Right kidney (tissue), 9 donors: ENCODE measurements at places on chromosomes 11 and 22.

GRCh38 chr11:12762696-12763324 lies 88.6 kb downstream of the TEAD1 start:
- DNase-seq, result no peak

DNA sequence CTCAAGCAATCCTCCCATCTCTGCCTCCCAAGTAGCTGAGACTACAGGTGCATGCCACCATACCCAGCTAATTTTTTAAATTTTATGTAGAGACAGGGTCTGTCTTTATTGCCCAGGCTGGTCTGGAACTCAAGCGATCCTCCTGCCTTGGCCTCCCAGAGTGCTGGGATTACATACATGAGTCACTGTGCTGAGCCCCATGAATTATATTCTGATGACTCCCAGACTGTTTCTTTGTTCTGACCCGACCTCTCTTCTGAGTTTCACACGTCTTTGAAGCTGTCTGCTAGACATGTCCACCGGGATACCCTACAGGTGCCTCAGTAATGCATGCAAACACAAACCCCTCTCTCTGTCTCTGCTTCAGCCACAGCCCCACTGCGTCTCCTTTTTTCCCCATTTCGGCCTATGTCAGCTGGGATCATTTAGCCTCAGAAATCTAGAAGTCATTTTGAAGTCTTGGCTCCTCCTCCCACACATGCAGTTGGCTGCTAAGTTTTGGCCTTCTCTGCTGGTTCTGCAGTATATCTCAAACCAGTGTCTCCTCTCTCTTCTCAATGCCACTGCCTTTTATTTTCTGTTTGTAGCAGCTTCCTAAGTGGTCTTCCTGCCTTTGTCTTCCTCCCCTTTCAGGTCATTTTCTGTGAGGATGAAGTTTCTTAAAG lies 4.8 kb downstream of the VPS26B start:
- DNase-seq, result no peak

DNA sequence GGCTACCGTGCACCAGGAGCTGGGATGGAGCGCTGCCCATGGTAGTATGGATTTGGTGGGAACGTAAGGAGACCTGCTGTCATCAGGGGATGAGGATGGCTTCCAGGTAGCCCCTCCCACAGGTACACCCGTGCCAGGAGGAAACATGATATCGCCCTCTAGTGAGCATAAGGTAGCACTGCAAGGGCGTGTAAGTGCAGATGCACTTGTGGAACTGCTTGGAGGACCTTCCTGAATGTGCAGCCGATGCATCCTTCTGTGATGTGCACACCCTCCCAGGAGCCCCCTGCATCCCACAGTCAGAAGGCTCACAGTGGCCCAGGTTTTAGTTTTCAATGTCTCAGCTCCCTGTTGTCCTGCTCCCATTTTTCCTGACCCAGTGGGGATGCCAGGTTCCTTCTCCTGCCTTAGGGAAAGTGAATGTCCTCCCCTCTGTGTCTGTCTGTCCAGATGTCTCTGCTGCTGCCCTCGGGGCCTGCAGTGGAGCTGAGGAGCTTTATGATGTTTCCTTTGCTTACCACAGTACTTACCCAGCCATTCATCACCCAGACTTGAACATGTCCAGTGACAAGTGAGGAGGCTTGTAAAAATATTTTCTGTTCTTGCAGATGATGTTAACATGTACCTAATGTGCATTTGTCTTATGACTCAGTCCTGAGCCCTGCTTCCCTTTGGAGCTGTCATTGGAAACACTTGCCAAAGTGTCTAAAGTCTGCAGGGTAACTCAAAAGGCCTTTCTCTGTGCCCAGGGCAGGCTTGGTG lies 49.2 kb downstream of the DBX1 start:
- peak; percentile 51 for DNase-seq

DNA sequence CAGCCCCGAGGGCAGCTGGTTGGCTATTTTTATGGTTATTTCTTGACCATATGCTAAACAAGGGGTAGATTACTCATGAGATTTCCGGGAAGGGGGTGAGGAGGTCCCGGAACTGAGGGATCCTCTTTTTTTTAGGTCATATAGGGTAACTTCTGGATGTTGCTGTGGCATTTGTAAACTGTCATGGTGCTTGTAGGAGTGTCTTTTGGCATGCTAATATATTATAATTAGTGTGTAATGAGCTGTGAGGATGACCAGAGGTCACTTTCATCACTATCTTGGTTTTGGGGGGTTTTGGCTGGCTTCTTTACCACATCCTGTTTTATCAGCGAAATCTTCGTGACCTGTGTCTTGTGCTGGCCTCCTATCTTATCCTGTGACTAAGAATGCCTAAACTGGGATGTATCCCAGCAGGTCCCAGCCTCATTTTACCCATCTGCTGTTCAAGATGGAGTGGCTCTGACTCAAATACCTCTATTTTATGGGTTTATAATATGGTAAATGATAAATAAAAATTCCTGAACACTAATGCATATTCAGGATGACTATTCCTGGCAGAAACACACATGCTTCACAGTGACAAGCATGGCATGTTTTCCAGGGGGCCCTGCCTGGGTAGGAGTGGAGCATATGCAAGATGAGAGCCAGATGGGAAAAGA lies 11.2 kb downstream of the KREMEN1 start:
- no peak for DNase-seq

DNA sequence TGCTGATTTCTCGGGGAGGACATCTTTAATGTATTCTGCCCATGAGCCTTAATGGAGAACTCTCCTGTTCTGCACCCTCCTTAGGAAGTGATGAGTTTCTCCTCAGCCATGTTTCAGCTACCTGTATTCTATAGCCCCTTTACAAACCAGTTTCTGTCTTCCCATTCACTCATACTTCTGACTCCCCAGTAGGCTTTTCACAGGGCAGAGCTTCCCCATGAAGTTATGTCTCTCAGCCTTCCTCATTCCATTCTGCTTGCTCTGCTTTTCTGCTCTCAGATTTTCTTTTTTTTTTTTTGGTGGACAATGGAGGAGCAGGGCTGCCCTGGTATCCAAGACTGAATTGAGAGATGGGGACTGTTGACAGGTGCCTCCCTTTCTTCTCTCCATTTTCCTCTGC lies 4.3 kb upstream of the OR52R1 start:
- DNase-seq, result no peak

- DNase-seq, result no peak
Measured at GRCh38 chr22:19424186-19424500, 7.4 kb downstream of the HIRA start.

GRCh38 chr22:23365524-23365923 lies 185.2 kb downstream of the BCR start:
- DNase-seq, result no peak

GRCh38 chr11:30230714-30231113 lies at the start of gene FSHB:
TSS of gene FSHB (plus strand) at chr11:30231014. CDS start at chr11:30231903, 889 bp downstream.
- DNase-seq, result no peak

GRCh38 chr22:21587803-21588611 lies 20.5 kb downstream of the UBE2L3 start:
- no peak for DNase-seq

GRCh38 chr11:63369165-63369970 lies at the start of gene SLC22A9:
TSS of gene SLC22A9 (plus strand) at chr11:63369785. CDS start at chr11:63370057, 272 bp downstream.
- DNase-seq, result no peak

DNA sequence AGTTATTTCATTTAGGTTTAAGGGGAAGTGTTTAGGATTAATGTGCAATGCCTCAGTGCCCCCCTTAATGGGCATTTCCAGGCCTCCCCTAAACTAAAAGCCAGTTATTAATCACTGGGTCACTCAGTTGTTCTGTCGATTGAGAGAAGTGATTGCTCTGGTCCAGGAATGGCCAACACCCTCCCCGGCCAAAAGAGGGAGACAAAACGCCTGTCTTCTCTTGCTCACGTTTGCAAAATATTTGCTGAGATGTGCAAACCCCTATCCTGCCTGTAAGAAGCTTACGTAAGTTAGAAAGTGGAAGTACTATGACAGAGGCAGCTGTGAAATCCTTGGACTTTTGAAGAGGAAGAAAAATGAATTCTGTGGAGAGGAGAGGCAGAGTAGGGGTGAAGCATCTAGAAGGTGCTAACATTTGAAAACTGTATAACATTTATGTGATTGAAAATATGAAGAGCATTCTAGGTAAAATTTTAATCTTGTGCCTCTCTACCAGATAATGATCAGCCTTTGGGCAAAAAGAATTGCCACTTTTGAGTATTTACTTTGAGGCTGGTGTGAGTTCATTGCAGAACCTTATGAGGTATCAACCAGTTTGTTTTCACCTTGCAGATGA lies 37.7 kb downstream of the NTM start:
- DNase-seq, result no peak

GRCh38 chr11:69131644-69132300 lies 24.0 kb upstream of the SMIM38 start:
- DNase-seq, result peak; percentile 74

GRCh38 chr22:47622541-47622940 lies 860.1 kb downstream of the TBC1D22A start:
- no peak for DNase-seq
